ENCODE measurements at places on chromosomes 16 and 17.

DNA sequence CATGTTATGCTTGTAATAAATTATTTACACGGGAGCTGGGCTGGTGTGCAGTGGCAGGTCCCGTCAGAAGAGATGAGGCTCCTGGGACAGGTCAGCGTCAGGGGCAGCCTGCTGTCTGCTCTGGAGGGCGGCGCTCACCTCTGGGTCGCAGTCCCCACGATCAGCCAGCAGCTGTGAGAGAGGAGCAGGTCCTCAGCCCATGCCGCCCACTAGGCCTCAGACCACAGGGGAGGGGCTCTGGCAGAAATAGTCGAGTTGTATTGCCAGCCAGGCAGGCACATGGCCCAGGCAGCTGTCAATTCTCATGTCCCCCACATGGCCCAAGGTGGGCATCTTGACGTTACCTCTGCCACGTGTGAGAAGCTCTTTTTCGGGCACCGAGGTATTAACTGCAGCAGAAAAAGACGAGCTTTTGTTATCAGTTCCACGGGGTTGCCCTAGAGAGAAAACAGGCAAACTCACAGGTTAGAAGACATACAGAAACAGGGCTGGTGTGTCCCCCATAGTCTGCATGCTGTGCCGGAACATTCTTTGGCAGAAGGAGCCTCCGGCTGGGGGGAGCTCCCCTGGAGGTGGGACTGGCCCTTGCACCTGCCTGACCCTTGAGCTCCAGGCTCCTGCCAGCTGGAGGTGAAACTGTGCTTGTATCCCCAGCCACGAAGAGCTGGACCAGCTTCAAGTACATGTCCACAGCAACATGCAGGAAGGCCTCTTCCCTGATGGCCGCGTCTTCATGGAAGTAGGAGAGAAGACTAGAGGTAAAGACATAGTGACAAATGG lies 17.4 kb downstream of the ZNF276 start:
- DNase-seq, result no peak

GRCh38 chr17:38562215-38562569 lies 43.6 kb downstream of the SRCIN1 start:
- no peak for DNase-seq

GRCh38 chr17:70767102-70767701 lies 597.9 kb downstream of the KCNJ2 start:
- DNase-seq, result no peak

DNA sequence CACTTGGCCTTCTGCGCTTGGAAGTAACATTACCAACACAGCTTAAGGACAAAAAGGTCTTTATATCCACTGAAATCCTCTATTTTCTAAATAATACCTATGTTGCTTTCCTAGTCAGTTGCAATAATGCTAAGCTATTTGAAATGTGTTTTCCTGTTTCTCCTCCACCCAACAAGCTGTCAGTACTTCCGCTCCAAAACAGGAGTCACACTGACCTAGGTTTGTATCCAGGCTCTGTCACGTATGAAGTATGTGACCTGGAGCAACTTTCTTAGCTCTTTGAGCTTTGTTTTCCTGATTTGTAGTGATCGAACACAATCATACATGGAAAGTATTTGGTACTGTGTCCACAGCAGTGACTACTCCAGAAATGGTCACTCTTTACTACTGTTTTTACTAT lies 24.3 kb upstream of the MYLK3 start:
- DNase-seq, result no peak

DNA sequence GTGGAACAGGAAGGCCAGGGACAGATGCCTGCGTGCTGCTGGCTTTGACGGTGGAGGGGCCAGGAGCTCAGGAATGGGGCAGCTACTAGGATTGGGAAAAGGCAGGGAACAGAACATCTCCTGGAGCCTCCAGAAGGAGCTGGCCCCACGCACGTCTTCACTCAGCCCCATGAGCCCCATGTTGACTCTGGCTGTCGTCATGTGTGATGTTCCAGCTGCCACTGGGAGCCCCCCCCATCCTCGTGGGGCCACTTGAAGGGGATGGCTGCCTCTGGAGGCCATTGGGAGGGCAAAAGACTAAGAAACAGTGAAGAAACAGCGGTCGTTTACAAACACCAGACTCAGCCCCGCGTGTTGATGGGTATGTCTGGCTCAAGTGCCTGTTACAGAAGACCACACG lies 18.5 kb upstream of the APRT start:
- DNase-seq, result no peak
